Activated CD8-positive, alpha-beta memory T cell treated with anti-CD3 and anti-CD28 coated beads for 4 hours (primary cell): ENCODE measurements at places on chromosomes 12 and 14.

GRCh38 chr12:4383304-4383865, 3.9 kb upstream of the FGF23 start:
- no peak for DNase-seq

- no peak for DNase-seq
Measured at GRCh38 chr12:4819654-4820053, 90.1 kb upstream of the KCNA1 start.

DNA sequence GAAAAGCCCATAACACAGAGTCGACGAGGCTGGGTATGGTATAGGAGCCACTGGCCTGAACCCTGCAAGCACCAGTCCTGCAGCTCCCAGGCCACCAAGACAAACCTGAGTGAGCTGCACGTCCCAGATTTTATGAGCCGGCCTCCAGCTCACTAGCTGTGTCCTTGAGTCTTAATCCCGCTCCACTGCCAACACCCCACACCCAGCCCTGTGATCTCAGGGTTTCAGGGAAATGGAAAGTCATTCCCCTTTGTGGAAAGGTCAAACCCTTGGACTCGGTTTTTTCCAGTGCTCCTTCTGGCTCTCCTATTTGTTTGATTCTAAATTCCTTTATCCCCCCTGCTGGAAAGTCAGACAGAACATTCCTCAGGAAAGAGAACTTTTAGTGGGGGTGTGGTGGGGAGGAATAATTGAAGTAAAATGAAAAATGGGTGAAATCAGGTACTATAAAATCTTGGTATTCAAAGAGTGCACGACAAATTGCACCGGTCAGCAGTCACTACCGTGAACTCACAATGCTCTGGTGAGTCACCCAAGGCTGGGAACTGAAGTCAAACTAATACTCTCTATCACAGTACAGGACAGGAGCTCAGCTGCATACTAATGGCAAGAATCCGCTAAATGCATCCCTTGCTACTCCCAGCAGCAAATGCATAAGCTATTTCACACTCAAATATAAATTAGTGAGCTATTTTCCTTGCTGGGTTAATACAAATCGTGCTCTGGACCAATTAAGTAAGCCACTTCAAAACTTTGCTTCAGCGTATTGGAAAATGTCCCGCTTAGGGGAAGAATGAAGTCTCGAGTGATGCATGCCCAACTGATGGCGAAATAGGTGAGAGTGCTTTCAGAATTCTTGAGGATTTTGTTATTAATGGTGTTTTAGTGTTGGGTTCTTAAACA, 9.0 kb downstream of the PITPNM2 start:
- no peak for DNase-seq

DNA sequence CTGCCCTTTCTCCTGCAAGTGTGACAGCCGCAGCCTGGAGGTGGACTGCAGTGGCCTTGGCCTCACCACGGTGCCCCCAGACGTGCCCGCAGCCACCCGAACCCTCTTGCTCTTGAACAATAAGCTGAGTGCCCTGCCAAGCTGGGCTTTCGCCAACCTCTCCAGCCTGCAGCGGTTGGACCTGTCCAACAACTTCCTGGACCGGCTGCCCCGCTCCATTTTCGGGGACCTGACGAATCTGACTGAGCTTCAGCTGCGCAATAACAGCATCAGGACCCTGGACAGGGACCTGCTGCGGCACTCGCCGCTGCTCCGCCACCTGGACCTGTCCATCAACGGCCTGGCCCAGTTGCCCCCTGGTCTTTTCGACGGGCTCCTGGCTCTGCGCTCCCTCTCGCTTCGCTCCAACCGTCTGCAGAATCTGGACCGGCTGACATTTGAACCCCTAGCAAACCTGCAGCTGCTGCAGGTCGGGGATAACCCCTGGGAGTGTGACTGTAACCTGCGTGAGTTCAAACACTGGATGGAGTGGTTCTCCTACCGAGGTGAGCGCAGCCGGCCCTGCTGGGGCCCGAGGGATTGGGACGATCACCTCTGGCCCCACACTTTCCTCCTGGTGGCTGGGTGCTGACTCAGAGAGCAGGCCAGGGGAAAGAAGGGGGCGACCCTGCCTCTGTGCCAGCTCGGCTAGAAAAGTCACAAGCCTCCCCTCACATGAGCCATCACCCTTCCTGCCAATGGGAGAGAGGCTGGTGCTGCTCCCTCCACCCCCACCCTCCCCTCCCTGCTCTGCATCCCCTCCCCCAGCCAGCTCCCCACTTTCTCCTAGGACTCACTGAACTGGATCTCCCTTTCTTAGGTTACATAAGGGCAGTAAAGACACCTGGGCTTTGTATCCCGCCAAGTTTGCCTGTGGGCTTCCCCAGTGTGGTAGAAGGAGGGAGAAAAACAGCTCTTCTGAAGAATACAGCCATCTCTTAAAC, 10.9 kb downstream of the LRTM2 start:
- DNase-seq: no peak

DNA sequence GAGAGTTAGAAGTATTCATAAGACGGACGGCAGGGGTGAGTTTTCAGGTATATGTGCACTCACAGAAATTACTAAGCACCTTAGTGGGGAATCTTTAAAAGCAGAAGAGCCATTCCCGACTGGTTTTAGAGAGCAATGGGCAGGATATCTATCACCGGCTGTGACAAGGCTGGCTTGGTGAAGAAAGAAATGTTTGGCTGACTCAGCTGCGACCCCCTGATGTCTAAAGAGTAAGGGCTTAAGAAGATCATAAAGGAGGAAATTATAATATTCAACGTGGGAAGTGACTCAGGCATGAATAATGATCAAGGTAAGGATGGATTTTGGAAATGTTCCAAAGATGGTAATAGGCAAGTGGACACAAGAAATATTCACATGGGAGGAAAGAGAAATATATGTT, 407.6 kb downstream of the TMEM132D start:
- DNase-seq: no peak

- DNase-seq: no peak
Measured at GRCh38 chr12:14874882-14875281, 10.8 kb downstream of the MGP start.

GRCh38 chr14:96713426-96713825, 83.8 kb upstream of the VRK1 start:
- no peak for DNase-seq

- DNase-seq: no peak
Measured at GRCh38 chr14:44981198-44981597, 19.2 kb downstream of the TOGARAM1 start.

- no peak for DNase-seq
Measured at GRCh38 chr14:61177279-61178225, 103.6 kb downstream of the TMEM30B start.

GRCh38 chr14:68638141-68638999, 154.5 kb downstream of the ZFP36L1 start:
- no peak for DNase-seq

DNA sequence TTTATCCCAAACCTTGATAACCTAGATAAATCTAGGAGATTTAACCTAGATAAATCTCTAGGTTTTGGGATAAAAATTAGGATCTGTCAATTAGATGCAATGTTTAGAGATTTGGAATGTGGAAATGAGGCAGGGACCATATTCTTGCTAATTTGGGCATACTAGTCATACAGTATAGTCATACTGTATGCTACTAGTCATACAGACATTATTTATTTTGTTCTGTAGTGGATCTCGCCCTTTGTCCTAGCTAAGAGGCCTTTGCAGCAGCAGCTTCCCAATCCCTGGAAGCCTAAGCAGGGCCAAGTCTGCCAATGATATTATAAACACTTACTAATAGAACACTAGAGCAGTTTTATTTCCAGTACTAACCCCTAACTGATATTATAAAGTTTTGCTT, 136.4 kb downstream of the CEP128 start:
- no peak for DNase-seq

DNA sequence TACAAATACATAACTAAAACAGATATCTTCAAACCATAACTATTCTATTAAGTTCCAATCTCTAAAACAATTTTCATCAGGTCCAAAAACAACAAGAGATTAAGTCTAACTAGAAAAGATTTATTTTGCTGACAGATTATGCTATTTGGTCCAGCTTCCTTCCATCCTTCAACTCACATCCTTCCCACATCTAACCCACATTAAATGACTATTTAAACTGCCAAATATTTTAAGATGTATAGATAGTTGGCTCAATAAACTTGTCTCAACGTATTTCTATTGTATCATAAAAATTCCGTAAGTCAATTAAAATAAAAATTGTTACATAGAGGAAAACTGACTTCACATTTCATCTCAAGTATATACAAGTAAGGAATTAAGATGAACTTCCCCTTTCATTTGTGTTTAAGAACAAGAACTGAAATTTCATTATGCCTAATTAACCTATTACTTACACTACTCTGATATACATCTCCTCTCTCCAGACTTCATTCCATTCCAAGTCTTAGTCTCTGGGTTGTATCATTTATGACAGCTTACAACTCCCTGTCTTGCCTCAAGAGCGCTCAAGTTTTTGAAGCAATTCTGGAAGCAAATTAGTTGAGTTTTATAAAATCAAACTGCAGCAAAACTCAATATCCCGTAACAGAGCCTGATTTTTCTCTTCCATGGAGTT, 25.4 kb downstream of the PAWR start:
- DNase-seq: no peak

- DNase-seq: no peak
Measured at GRCh38 chr14:84262932-84263331, 1267.0 kb upstream of the FLRT2 start.

- no peak for DNase-seq
Measured at GRCh38 chr14:23209651-23210423, 26.4 kb upstream of the SLC7A8 start.

DNA sequence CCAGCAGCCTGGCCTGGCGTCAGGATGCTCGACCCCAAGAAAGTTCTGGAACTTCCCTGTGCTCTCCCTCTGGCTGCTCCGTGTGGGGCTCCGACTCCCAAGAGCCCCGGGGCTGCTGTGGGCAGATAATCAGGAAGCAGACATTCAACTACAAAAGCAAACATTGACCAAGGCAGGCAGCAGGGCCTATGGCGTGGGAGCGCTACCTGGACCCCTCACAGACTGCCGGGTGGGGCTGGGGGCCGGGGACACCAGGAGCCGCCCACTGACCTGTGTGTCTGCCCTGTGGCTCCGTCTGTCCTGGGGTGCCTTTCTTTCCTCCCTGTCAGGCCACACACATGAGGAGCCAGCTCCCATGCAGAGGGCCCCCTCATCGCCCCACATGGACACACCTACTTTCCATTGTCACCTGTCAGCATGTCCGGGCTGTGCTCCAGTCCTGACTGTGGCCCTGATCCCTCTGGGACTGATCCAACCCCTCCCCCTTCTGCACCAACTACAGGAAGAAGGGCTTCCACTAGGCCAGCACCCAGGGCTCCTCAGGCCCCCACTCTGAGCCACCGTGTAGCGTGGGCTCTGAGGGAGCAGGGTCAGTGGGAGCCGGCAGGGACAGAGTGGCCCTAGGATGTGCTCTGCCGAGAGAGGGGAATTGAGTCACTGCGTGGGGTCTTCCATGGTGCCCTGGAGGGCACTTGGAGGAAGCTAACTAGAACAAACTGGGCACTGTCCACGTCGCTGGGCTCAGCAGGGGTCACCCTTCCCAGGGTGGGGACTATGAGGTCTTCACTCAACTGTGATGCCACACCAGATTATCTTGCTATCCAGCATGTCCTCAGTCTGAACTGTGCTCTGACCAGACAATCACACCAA, 215.4 kb upstream of the C14orf180 start:
- DNase-seq: no peak

DNA sequence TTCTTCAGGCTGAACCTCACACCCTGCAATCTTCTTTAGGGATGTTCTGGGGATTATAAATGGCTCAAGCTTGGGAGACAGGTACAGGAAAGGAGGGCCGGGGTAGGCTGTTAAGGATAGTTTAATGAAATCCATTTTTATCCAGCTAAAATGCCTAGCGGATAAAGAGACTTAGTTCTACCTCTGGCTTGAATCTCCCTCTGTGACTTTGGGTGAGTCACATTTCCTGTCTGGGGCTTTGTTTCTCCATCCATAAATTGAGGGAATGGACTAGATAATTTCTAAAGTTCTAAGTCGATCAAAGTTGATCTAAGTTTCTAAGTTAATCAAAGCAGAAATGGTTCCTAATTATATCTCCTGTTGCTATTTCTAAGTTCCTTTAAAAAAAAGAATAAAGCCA, 319.6 kb upstream of the E2F7 start:
- DNase-seq: no peak

GRCh38 chr12:114626-115211, 48.2 kb downstream of the IQSEC3 start:
- no peak for DNase-seq

DNA sequence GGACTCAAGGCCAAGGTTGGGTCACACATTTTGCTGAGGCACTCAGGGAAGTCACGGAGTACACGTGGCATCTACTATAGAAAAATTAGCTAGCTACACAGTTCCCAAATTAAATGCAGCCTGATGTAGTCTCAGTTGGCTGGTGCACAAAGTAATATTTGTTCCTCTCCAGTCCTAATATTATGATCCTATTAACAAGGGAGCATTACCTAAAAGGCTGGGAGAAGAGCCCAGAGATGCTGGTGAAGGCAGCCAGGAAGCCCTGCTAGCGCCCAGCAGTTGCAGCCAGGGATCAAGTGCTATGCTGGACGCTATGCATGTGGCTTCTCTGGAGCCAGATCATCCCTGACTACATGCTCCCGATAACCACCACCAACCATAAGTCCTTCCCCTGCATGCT, 88.0 kb upstream of the GSC start:
- DNase-seq: no peak

DNA sequence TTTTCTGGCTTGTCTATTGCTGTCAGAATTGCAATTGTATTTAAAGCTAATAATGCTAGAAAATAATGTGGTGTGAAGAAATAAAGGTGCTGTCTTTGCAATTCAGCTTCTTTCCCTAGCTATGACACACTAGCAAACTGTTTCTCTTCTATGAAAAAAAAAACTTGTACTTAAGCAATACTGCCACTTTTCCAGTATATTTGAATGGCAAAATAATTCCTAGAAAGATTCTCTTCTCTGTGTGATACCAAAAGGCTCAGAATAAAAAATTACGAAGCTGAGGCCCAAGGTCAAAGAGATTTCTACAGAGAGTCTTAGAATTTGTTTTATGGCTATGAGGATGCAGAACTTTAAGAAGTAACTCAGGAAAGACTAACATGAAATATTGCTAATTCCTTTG, 235.5 kb downstream of the ADAMTS20 start:
- no peak for DNase-seq

DNA sequence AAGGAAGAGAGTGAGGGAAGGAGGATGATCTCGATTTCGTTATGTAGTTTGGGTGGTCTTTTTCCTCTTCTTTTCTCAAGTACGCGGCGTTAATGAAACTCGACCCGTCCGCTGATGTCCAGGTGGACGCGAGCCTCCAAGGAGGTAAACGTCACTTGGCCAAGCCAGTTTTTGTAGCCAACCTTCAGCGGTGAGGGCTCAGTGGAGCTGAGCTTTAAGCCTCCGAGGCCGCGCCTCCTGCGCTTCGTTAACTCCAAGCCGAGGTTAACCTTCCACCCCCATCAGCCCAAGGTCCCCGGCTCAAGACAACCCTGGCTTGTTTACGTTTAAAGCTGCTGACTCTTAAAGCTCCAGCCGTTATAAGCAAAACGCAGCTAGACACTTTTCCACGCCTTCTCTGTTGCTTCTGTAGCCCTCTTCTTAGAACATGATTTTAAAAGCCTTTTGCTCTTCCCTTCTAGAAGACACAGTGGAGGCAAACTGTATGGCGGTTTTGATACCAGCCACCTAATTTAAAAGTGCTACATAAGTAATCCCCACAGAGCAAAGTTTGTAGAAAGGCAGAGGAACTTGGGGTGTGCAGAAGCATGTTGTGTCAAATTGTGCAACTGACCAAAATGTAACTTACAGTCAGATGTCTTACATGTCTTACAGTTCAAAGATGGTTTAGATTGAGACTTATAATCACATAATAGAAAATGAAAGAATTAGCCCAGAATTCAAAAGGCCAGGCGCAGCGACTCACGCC, 923 bp upstream of the ITPR2 start:
- no peak for DNase-seq

GRCh38 chr14:104486222-104486923, 93.2 kb upstream of the C14orf180 start:
- no peak for DNase-seq

- DNase-seq: no peak
Measured at GRCh38 chr14:24382064-24382371, 14.0 kb downstream of the NFATC4 start.
